C1 segment of cervical spinal cord (tissue), 14 donors: ENCODE measurements at places on chromosomes 5 and 9.

DNA sequence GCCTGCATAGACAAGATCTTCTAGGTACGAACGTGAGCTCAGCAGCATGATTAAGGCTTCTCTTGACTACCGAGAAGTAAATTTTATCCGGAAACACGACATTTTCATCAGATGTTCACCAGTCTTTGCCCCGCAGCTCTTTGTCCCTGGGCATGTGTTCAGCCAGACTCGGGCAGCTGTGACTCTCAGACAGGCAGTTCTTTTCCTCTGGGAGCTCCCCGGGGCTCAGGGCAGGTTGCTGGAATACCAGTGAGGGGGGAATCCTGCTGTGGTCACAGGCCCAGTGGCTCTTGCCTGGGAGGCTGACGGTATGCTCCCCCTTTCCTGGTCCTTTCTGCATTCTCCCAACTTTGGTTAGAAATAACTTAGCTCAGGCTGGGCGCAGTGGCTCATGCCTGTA, 186.1 kb downstream of the GNA14 start:
- DNase-seq, result no peak

DNA sequence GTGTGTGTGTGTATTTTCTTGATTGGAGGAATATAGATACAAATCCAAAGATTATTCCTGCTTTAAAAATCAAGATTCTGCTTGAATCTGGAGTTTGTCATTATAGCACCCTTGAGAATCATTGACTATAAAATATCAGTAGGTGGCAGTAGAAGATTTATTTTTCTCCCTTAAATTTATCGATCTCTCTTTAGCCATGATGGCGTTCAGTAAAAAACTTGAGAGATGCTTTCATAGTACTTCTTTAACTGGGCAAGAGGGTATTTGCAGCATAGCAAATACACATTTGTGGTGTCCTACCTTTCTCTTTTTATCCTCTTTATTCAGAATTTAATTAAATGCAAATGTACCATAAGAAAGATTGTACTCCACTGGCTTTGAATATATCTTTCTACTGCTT, 307.7 kb downstream of the ADGRV1 start:
- no peak for DNase-seq

DNA sequence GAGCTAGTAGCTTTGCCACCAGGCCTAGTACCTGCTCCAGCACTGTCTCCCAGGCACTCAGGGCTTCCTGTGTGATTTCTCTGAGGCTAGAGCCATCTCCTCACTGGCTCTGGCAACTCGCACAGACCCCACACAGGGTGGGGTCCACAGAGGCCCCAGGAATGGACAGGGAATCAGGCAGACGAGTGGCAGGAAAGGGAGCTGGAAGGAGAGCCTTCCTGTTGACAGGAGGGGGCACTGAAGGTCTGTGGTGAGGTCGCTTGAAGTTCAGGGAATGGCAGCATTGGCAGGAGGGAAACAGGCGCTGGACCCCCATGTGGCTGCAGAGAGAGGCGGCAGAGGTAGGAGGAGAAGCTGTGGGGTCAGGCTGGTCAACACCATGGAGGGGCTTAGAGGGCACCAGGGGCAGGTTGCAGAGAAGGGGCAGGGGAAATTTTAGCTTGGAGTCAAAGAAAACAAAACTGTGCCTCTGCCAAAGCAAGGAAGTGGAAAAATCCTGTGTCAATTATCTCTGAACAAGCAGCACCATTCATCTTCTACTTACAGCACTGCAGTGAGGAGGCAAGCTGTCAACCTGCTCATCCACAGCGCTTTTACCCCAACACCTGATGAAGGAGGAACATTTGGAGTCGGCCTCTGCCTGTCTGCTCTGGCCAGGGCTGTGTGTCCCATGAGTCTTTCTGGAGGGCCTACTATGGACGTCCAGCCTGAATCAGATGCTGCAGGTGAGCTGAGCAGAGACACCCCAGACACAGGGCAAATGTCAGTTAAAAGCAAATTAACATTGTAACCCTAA, 270.2 kb downstream of the FSTL4 start:
- DNase-seq, result no peak

DNA sequence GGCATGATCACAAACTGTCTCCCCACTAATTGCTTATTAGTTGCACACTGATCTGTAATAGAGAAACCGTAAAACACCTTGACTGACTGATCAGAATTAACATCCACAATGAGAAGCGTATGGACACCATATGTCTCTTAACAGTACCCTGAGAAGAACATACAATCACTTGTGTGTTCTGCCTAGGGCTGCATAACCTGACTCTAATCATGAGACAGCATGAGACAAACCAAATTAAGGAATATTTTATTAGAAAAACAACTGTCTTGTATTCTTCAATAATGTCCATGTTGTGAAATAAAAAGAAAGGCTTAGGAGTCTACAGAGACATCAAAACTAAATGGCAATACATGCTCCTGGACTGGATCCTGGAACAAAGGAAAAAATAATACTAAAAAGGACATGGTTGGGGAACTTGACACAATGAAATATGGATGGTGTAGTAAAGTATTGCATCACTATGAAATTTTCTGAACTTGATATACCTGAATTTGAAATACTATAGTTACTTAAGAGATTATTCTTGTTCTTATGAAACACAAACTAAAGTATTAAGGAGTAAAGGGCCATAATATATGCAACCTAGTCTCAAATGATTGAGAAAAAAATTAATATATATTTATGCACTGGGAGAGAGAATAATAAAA, 162.1 kb downstream of the CWC27 start:
- no peak for DNase-seq

DNA sequence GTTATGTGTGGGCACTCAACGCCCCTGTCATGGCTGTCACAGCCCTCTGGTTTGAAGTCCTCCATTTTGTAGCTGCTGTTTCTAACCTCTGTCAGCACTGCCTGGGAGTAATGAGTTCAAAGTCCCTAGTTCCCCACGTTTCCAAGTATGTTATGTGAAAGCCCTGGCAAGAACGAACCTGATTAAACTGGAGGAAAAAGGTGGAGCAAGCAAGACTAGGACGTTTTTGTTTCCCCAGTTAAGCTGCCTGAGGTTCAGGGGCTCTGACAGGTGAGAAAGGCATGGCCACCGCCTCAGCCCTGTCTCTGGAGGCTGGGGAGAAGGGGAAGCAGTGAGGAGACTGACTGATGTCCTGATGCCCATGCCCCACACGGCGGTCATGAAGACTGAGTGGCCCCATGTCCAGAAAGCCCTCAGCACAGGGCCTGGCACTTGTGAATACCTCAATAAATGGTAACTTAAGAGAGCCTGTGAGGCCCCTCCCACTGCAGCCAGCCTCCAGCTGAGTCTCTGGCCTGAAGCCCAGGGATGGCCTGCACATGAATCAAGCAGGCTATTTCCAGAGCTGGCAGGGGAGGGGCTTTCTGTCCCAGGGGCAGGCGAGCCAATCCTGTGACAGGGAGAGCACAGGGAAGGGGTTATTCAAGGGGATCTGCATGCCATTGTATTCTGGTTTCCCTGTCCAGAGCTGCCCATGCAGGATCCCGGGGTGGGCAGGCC, 61.8 kb downstream of the PFDN1 start:
- DNase-seq, result no peak

GRCh38 chr9:37943345-37944265, 39.7 kb upstream of the SLC25A51 start:
- peak; percentile 70 for DNase-seq

DNA sequence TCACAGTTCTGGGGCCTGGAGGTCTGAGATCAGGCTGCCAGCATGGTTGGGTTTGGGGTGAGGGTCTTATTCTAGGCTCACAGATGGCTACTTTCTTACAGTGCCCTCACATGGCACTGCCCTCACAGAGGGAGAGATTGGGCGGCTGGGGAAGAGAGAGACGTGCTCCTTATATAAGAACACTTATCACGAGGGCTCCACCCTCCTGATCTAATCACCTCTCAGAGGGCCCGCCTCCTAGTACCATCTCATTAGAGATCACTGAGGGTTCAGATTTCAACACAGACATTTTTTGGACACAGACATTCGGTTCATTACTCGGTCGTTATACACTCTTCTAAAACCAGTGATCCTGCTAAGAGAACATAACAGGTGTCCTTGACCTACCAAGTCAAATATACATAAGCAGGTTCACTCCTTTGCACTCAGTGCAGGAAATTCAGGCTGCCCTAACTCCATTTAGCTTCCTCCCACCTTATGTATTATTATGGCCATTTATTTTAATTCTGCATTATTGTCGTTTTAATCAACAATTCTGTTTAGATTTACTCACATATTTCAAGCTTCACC, 121.7 kb downstream of the ICE1 start:
- DNase-seq, result no peak

- no peak for DNase-seq
These were observed 4.0 kb upstream of the VCAN start for GRCh38 chr5:83467371-83468035.

- DNase-seq, result no peak
These were observed 73.2 kb downstream of the AOPEP start for GRCh38 chr9:94799578-94800264.

DNA sequence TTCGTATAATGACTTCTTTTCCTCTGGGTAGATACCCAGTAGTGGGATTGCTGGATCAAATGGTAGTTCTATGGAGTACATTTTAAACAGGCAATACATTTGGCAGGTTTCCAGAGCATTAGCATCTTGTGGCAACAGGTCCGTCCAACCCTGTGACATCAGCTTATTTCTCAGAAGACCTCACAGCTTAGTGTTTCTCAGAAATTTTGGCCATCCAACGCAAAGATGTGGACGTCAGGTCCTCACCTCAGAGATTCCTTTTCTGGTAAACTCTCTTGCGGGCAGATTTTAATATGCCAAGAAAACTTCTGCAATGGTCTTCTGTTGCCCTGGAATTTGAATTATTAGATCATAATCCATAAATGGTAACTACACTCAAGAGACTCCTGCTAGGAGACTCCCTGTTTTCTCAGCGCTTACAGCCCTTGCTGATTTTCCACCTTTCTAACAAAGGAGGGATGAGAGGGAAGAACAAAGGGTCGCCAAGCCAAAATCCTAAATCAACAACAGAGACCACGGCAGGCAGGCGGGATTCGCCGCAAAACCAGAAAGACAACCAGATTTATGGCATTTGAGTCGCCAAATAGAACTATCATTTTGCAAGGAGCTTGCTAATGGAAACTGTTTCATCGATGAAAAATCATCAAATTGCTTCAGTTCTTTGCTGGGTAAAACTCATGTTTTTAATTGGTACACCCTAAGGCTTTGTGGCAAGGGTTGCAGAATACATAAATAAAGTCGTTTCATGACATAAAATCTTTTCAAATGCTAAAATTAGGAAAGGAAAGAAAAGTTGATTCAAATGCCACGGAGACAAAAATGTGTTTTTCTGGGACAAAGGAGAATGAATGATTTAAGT, 34.1 kb upstream of the PLPP1 start:
- DNase-seq, result no peak

GRCh38 chr5:112923148-112923917, 1.3 kb upstream of the REEP5 start:
- no peak for DNase-seq

DNA sequence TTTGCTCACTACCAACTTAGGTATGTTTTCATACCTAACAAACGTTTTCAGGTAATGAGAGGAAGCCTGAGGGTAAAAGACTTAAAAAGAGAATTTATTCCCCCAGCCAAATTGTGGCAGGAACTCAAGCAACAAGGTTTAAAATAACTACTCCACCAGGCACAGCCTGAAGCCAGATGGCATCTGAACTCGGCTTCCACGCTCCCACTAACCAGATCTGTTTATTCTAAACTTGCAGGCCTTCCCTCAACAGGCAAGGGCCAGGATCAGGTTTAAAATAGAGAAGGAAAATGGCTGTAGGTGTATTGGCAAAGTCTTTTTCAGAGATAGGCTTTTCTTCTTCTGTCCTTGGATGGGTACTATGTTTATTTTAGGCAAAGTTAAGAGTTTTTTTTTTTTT, 89.4 kb downstream of the OTULIN start:
- no peak for DNase-seq

DNA sequence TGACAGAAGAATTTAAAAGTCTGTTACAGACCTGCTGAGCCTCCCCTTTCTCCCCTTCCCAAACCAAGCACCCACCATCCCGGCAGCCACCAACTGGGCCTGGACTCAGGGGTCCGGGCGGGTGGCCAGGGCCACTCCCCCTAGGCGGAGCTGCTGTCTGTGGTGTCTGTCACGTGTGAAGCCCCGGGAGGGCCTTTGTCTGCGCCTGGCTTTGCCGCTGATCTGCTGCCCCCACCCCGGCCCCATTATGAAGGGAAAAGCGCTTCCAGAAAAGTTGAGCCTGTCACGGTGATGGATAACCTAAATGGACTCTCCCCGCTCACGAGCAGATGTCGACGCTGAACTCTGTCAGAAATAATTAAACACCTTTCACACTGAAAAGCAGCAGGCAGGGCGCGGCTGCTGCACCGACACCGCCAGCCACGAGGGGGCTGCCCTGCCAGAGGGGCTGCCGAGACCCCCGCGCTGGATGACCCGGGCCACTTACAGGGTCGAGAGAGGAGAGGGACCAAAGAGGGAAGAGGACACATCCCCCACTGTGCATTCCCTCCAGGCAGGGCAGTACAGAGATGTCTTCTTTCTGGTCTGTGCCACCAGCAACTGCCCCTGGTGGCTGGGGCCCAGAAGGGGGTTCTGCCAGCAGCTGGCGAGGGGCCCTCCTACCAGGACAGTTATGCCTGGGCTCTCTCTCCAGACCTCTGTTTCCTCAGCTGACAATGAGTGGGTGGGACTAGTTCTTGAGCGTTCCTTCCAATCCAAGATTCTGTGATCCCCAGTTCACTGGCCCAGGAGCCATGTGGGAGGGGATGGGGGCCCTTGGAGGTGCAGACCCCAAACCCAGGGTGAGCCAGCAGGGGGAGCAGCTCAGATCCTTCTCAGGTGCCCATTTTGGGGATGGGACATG, 36.0 kb upstream of the BARHL1 start:
- DNase-seq, result no peak

DNA sequence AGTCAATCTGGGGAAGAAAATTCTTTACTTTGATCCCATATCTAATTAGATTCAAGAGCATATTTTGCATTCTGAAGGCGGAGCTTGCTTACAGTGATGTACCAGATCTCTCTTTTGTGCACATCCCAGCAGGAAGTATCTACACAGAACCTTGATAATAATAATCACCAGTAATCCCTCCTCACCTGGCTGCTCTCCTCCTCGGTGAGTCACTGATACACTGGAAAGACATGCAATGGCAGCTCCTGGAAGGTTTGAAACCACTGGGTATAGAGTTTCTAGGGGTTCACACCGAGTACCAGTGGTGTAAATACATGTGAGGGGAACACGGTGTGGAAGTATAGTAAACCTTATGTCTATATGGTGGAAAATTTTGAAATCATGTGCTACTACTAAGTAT, 205.5 kb upstream of the TARS1 start:
- DNase-seq, result no peak

DNA sequence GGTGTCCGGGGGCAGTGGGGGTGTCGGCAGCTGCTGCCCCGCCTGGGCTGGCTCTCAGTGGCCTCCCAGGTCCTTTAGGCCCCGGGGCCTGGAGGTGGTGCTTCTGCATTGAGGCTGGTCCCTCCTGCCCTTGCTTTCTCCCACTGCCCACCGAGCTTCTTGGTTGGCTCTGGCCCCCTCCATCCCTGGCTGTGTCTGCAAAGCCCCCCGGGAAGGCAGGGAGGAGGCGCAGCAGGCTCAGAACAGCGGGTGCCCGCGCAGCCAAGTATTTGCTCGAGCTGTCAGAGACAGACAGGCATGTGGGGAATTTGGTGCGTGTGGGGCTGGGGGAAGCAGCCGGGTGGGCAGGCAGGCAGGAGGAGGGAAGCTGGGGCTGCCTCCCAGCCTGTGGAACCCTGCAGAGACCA, 11.5 kb downstream of the CXXC5 start:
- no peak for DNase-seq
